ENCODE measurements at places on chromosomes 7 and 10.

- no peak for DNase-seq
Observed at GRCh38 chr7:91776171-91776570, 104.3 kb downstream of the MTERF1 start.

DNA sequence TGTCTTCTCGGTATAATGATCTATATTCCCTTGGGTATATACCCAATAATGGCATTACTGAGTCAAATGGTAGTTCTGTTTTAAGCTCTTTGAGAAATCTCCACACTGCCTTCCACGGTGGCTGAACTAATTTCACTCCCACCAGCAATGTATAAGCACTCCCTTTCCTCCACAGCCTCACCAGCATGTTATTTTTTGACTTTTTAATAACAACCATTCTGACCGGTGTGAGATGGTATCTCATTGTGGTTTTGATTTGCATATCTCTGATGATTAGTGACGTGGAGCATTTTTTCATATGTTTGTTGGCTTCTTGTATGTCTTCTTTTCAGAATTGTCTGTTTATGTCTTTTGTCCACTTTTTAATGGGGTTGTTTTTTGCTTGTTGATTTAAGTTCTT is 33.6 kb downstream of the KIAA1217 start:
- DNase-seq: no peak

DNA sequence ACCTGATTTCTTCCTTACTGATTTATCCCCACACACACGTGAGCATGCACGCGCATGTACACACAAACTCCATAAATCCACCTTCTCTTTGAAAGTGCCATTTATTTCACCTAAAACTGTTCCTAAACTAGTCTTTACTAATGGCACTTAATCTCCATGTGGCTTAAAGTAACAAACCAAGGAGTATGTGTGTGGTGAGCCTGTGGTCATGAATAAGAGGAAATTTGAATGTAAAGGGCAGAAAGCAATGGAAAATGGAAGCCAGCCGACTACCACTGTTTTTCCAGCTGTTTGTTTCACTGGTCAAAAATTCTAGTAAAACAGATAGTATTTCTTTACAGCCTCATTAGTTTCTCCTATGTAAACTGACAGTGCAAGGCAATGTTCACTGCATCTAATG is 23.8 kb downstream of the SEMA3C start:
- no peak for DNase-seq

GRCh38 chr7:123538897-123539296 is 4.5 kb upstream of the IQUB start:
- no peak for DNase-seq

- no peak for DNase-seq
Observed at GRCh38 chr7:66356277-66356721, 151.2 kb downstream of the TPST1 start.

GRCh38 chr7:19709249-19709578 is 377 bp upstream of the POLR1F start:
- no peak for DNase-seq

DNA sequence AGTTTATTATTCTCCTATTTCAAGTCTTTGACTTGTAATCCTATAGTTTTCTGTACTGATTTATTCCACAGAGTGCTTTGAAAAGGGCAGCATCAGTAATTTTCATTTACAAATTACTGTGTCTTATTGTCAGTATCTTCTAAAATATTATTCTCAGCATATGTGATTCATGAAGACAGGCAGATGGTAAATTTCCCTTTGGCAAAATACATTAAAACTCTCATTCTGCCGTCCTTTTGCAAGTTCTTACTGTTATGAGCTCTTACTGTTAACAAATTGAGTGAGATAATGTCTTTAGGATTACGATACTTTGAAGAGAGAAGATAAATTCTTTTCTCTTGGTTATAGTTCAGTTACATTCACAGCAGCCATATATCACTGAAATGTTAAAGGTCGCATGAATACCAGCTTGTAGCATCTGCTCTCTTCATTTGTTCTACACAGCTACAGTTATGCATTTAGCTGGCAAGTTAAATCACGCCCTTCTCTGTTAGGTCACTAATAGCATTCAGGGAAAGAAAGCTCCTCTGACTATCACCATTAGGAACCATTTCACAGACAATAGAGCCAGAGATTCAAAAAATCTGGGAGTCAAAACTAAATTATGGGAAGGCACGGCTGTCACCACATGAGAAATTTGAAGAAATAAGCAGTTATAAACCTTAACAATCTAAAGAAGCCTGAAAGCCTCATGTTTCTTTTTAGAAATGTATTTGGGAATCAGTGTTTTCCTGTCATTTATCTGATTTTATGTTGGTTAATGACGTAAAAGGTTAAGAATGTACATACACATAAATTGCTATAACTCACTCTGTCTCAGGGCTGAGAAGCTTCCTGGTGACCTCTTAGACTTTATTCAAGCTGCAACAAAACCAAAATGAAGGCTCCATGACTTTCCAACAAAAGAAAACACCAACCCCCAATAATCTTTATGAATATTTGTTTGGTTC is 109.6 kb upstream of the SP4 start:
- no peak for DNase-seq

GRCh38 chr10:119588071-119588470 is 8.7 kb downstream of the TIAL1 start:
- no peak for DNase-seq

DNA sequence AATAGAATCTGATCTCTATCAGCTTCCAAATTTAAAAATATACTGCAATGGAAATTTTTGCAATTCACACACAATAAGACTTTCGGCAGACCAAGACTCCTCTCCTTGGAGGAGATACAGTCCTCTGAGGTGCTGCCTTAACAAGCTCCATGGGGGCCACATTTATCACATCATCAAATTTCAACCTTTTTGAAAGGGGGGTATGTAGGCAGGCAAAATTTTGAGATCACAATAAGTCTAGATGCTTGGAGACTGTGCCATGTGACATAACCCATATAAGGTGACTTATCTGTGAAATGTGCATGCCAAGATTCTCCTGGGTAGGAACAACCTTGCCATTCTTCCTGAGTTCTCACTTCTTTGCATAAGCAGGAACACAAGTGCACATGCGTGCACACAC is at the start of gene OR2A12:
TSS of gene OR2A12 (plus strand) at position 301 of the 400 bp plus-strand sequence. CDS start 8,830 bp downstream, outside the sequence.
- no peak for DNase-seq

DNA sequence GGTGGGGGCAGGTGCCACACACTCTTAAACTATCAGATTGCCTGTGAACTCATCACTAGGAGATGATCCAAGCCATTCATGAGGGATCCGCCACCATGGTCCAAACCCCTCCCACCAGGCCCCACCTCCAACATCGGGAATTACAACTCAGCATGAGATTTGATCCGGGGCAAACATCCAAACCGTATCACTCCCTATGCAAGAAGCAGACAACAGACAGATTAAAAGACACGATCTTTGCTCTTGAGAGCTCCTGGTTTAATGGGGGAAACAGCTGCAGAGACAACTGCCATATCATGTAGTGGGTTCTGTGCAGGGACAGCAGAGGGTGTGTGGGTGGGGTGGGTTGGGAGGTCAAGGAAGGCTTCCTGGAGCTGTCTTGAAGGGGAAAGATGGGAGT is 123.6 kb downstream of the EMX2 start:
- DNase-seq: no peak

All from activated T-helper 2 cell treated with anti-CD3 and anti-CD28 coated beads, Interferon-gamma antibody, Interleukin-2, Interleukin-4, amounts not matched to agents 10 μg/mL and 5 μg/mL and 100 μg/mL, durations not matched to agents 14 hours and 24 hours and 36 hours (primary cell).